Choroid plexus epithelial cell (primary cell): ENCODE measurements at places on chromosomes 7 and 10.

GRCh38 chr10:16384021-16384420 is 52.8 kb upstream of the PTER start:
- no peak for DNase-seq

GRCh38 chr7:70512144-70512543 is 619.8 kb upstream of the GALNT17 start:
- DNase-seq, result no peak

GRCh38 chr7:148790131-148790726 is 91.5 kb downstream of the CUL1 start:
- no peak for DNase-seq

- DNase-seq, result no peak
These were observed 16.1 kb downstream of the BTAF1 start for GRCh38 chr10:91939653-91940052.

DNA sequence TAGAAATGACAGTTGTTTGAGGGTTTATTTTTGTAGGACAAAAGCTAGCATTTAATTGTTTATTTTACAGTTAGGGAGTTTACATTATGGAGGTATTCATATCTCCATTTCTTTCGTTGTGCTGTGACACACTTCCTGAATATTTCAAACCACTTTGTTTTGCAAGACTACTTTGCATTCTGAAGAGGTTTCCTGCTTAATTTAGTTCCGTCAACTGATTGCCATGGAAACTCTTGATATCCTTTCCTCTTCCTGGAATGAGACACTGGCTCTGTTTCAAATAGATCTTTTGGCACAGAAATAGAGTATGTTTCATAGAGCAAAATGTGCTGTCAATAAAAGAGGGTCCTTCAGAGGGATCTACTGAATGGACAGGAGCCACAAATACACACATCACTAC is 159.5 kb upstream of the AGR3 start:
- peak; percentile 96 for DNase-seq

- no peak for DNase-seq
These were observed 54.1 kb downstream of the FAM171A1 start for GRCh38 chr10:15316871-15317464.

- DNase-seq, result no peak
These were observed 837.8 kb upstream of the LRRN3 start for GRCh38 chr7:110253093-110253492.

DNA sequence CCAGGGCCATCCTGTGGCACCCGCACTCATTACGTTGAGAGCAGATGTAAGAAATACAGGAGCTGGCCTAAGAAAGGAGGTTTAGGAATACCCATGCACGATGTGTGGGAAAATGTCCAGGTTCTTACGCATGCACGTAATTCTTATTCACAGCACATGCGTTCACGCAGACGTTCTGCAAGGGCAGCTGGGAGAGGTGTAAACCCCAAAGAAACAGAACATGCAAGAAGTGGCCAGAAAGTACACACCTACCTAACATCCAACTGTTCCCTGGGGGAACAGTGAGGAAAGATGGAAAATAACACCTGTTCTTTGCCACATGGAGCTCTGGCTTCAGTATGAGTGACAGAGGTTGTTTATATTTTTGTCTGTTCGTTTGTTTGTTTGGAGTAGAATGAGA is 285.6 kb downstream of the PRPF18 start:
- DNase-seq, result no peak

GRCh38 chr10:70255329-70256299 is 22.4 kb upstream of the PPA1 start:
- DNase-seq, result no peak

DNA sequence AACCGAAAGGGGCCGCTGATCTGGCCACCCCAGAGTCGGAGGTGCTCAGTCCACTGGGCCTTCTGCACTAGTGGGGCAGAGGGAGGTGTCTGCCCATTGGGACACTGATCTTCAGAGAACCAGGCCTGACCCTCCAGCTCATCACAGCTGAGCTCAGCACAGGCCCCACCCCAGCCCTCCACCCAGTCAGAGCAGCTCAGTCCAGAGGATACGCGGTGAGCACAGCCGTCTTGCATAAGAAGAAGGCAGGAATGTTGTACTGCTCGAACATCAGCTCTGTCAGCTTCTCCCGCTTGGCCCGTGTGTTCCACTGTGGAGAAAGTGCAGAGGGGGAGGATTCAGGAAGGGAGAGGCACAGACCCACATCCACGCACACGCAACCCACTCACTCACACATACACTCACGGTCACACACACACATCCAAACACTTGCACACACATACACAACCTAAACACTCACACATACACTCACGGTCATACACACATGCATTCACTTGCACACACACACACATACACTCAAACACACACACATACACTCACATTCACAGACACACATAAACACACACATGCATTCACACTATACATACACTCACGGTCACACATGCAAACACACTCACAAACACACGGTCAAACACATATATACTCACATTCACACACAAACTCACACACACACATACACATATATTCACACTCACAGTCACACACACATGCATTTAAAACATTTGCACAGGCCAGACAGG is 6.3 kb downstream of the ACTL6B start:
- peak; percentile 31 for DNase-seq

- no peak for DNase-seq
These were observed 107.4 kb downstream of the DNAJB6 start for GRCh38 chr7:157444011-157444842.

DNA sequence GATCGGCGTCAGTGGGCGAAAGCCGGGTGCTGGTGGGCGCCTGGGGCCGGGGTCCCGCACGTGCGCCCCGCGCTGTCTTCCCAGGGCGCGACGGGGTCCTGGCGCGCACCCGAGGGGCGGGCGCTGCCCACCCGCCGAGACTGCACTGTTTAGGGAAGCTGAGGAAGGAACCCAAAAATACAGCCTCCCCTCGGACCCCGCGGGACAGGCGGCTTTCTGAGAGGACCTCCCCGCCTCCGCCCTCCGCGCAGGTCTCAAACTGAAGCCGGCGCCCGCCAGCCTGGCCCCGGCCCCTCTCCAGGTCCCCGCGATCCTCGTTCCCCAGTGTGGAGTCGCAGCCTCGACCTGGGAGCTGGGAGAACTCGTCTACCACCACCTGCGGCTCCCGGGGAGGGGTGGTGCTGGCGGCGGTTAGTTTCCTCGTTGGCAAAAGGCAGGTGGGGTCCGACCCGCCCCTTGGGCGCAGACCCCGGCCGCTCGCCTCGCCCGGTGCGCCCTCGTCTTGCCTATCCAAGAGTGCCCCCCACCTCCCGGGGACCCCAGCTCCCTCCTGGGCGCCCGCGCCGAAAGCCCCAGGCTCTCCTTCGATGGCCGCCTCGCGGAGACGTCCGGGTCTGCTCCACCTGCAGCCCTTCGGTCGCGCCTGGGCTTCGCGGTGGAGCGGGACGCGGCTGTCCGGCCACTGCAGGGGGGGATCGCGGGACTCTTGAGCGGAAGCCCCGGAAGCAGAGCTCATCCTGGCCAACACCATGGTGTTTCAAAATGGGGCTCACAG is 1.1 kb downstream of the EGFR start:
- no peak for DNase-seq

- DNase-seq, result no peak
These were observed 89.9 kb downstream of the CHST15 start for GRCh38 chr10:124003481-124003870.

DNA sequence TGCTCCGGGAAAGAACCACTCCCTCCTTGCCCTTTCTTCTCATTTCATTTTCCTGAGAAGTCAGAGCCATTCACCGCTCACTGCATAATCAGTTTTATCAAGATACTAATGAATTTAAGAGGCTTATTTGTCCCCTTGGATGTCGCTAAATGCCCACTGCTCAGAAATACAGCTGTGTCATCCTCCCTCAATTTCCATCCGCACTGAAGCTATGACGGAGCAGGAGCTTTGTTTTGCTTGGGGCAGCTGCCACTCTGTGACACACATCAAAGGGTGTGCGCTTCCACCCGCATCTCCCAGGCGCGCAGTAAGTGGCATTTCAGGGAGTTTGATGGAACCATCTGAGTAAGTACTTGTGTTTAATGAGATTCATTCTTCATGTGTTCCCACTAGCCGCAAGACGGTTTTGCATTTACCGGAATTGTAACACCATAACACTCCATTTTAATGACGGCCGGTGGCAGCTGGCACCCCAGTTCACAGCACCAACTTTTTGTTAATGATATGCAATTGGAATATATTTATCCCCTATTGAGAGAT is 103.8 kb upstream of the PARD3 start:
- DNase-seq, result no peak

DNA sequence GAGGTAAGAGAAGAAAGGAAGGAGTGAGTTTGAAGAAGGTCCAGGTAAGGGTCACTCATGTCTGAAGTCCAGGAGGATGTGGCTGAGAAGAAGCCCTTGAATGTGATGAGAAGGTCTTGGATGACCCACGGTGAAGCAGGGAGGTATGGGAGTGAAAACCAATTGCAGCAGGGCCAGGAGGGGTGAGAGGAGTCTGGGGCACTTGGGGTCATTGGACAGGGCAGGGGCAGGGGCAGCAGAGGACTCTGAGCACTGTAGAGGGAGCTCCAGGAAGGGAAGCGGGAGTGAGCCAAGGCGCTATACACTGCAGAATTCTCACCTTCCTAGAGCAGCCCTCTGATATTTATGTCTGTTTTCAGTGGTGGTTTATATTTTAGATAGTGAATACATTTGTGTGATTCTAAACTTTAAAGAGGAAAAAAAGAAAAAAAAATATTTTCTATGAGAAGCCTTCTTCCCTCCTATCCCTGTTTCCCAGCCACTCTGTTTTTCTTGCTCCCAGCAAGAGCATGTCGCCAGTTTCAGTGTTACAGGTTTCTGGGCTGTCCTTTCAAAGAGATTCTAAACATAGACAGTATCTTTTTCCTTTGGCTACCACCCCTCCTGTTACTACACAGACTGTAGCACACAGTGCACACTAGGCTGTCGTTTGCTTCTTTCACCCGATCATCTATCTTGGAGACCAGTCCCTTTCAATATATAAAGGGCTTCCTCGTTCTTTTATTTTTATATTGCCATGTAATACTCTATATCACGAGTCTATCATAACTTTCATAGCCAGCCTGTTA is 24.5 kb downstream of the BLVRA start:
- DNase-seq, result no peak

DNA sequence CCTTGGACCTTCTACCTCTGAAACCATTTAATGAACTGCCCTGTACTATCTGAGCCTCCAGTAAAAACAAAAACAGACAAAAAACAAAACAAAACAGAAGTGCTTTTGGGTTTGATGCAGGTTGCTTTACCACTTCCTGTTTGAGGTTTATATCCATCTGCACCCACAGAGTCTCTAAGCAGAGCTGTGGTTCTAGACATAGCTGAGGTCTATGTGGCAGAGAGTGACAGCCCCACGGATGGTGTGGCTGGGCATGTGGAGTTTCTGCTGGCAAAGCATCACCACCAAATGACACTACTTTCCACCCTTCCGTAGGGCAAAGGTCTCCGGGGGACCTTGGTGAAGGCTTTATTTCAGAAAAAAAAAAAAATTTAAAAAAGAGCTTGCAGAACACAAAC is 754.2 kb downstream of the GRID1 start:
- no peak for DNase-seq

DNA sequence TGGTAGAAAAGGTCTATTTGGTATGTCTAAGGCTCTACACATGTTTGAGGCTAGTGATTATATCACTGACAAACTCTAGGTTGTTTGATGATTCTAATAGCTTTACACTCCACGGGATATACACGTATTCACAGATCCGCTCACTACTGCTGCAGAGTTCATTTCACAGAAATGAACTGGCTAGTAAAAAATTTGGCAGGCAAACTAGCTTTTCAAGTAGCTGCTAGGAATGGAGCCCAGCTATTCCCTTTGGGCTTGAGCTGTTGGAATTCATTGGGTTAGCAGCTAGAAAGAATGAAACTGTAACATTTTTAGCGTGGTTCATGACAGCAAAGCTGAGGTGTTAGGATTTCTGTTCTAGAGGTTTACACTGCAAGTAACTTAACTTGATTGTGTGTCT is 37.6 kb downstream of the R3HCC1L start:
- DNase-seq, result peak; percentile 18

DNA sequence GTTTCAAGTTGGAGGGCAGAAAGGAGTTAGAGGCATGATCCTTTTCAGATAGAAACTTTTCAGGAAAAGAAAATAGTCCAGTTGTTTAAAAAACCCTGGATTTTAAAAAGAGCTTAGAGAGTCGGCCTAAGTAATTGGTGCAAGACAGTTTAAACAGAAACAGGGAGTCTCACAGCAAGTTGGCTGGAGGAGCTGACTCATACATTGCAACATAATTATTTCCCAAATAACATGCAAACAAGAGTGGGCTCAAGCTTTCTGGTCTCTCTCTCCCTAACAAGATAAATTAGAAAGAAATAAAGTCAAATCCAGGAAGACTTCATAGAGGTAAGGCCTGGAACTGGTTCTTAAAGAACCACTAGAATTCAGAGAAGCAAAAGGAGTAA is 100.3 kb upstream of the AGBL3 start:
- peak; percentile 92 for DNase-seq

DNA sequence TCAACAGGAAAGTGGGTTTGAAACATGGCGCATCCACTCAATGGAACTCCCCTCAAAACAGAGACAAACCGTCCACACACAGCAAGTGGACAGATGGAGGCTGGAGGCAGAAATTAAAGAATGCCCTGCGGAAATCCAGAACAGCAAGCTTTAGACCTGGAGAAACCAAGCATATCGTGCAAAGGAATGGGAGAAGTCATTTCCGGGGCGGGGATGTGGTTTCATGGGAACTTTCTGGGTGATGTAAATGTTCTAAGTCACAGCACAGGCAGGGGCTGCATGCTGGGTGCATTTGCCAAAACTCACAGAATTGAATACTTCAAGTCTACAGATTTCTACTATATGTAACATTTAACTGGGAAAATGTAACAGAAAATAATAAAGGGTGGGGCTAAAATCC is 213.0 kb downstream of the PTPRN2 start:
- DNase-seq, result peak; percentile 12

- DNase-seq, result no peak
These were observed 38.7 kb downstream of the DAGLB start for GRCh38 chr7:6409091-6409490.

DNA sequence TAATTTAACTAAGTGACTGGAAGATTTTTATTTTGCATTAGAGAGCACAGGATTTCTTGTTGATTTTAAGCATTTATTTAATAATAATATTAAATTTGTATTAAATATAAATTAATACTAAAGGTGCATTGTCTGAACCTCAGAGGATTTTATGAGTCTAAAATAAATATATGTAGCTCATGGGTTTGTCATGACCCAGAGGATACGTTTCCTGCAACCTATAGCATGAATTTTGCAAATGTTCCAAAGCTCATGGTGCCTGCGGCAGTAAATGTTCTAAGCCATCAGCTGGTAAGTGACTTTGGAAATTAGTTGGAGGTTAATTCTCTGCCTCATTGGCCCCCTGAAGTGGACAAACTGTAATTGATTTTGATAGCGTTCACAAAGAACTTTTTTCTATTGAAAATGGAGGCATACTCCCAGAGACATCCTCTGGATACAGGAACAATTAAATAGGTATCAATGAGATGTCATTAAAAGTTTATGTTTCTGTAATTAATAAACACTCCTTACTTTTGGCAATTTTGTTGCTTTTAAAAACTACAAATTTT is 397.4 kb downstream of the ANKRD7 start:
- DNase-seq, result no peak

GRCh38 chr7:137296576-137296975 is 47.0 kb downstream of the PTN start:
- DNase-seq, result no peak
